Stimulated activated CD8-positive, alpha-beta memory T cell treated with anti-CD3 and anti-CD28 coated beads, Interleukin-4, amount 100 ng/mL, for 48 hours (primary cell): ENCODE measurements at places on chromosomes 3 and 15.

DNA sequence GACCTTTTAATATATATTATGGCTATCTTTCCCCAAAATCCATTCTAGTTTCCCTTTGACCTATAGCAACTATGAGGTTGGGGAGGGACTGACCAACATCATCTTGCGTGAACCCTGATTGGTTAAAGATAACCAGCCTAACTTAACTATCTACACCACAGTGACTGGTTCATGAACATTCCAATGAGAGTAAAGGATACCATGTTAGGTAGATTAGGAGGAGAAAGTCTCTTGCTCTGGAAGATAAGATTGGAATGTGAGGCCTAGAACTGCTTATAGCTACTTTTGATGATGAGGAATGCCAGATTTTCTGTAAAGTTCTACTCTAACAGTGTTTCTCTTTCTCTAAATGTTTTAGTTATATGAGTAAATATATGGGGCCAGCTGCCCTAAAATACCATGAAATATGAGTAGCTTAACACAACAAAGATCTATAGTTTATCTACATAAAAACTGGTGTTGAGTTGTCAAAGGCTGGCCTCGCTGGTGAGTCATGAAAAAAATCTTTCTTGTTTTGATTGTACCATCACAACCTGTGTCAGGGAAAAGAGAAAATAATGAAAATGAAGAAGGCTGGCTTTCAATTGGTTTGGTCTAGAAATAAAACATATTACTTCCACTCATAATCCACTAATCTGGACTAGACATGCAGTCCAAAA, 481.4 kb downstream of the NSUN3 start:
- DNase-seq: no peak

- DNase-seq: no peak
These were observed 8.8 kb downstream of the SLC12A8 start for GRCh38 chr3:125203731-125204130.

DNA sequence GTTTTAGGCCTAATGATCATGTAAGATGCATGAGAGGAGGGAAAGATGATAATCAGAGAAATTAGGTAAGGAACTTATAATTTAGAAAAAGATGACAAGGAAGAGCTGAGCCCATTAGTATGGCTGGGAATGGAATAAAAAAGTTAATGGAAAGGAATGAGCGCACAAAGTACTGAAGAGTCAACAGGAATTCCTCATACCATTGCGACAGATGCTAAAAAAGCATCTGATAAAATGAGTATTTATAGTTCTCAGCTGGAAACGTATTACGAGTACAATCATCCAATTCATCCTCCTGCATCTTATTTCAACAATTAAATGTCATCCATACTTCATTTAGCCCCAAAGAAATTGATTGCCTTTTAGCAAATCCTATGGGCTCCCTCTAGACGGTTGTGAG, 58.9 kb downstream of the TMCC1 start:
- no peak for DNase-seq

DNA sequence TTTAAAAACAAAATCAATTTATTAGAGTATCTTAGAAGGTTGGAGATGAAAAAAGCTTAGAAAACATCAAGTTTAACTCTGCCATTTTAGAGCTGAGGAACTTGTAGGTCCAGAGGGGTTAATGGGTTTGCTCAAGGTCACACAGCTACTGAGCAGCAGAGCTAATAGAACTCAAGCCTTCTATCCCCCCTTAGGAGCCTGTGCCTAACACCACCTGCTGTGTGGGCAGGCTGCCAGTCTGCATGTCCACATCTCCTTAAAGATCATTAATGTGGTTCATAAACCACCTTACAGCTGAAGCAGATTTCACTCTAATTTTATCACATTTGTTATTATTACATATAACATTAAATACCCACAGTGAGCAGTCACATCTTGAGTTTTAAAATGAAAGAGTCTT, 14.1 kb upstream of the SLC35G2 start:
- no peak for DNase-seq

- no peak for DNase-seq
These were observed 11.4 kb downstream of the XPC start for GRCh38 chr3:14166877-14167603.

- DNase-seq: no peak
These were observed 8.5 kb upstream of the PHLDB2 start for GRCh38 chr3:111850537-111850936.

DNA sequence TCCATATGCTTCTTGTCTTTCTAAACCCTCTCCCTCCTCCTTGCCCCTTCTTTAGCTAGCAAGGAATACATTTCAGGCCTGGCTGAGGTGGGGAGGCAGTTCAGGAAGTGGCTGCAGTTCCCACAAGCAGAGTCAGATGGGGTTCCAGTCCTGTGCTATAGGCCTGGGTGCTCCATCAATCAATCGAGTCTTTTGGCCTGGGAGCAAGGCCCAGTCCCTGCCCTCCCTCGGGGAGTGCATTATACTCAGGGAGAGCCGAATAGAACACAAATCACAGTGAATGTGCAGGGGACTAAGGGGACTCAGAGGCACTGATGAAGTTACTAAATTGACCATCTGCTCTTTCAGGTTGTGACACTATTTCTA, 58.0 kb upstream of the HERC1 start:
- DNase-seq: no peak

GRCh38 chr3:119831022-119831421, 49.1 kb downstream of the NR1I2 start:
- DNase-seq: no peak

DNA sequence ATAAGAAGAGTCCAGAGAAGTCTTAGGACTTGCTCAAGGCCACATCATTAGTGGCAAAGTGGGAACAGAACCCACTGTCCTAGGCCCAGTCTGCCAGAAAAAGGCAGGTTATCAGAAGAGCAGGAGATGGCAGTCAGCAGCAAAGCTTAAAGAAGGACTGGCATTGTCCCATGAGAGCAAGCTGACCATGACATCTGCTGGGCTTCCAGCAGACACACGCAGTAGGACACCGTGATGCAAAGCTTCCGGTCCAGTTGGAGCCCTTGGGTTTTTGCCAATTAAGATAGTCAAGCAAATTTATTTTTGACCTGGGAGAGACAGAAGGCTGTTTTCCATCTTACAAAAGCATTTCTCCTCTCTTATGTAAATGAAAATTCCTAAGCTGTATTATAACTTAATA, 42.1 kb downstream of the ZBTB38 start:
- DNase-seq: no peak

DNA sequence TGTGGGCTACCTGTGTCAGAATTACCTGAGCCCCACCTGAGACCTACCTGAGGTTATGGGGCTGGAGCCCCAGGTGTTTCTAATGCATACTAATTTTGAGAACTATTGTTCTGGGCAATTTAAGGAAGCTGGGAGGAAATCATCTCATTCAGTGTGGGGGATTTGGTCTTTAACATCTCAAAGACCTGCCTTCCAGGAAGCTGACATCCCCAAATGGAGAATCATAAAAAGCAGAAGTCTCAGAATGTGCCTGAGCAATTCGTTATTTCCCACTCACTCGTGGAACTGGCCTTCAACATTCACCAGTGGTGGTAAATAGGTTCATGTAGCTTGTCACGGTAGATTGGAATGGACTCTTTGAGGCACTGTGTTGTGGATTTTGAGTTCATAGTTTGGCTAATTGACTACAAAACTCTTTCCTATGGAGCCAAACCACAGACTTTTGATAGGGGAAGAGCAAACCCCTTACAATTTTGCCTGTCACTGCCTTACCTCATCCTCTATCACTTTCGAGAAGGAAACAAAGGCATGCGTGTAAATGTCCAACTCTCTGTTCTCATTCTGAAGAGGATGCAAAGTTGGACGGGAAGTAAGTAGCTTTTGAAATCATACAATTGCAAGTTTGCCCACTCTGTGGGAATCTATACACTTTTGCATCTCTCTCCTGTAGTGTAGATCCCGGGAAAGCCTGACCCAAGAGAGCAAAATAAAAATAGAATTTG, 521.0 kb upstream of the MDFIC2 start:
- DNase-seq: no peak
